ENCODE measurements at places on chromosomes 13 and 19.

DNA sequence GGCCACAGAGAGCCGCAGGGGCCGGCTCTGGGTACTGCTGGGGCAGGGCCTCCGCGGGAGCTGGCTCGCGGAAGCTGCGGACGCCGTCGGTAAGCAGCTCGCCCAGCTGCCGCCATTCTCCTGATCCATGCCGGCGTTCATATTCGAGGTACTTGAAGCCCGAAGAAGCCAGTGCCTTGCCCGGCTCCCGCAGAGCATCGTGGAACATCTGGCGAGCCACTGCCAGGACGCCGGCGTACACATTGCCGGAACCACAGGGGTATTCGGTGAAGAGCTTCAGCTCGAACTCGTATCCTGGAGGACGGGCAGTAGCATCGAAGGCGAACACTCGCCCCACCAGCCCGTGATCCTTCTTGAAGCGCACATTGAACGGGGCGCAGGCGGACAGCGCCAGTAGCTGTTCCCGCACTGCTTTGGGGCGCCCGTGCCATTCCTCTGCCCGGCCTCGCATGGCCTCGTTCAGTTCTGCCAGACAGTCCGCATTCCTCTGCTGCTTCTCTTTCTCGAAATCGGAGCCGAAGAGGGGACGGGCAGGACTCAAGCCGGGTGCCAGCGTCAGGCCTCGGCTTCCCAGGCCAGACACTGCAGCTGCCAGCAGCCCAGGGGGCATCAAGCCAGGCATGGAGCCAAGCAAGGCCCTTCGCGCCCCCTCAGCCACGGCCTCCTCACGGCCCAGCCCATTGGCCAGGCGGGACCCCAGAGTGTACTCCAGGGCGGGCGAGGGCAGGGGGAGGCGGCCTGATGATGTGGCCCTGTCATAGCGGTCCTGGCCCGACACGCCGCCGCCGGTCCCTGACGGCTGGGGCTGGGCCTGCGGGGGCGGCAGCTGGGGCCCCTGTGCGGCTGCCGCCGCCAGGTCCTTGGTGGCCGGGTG lies 1.0 kb downstream of the IRF2BP1 start:
- DNase-seq: peak; percentile 18

DNA sequence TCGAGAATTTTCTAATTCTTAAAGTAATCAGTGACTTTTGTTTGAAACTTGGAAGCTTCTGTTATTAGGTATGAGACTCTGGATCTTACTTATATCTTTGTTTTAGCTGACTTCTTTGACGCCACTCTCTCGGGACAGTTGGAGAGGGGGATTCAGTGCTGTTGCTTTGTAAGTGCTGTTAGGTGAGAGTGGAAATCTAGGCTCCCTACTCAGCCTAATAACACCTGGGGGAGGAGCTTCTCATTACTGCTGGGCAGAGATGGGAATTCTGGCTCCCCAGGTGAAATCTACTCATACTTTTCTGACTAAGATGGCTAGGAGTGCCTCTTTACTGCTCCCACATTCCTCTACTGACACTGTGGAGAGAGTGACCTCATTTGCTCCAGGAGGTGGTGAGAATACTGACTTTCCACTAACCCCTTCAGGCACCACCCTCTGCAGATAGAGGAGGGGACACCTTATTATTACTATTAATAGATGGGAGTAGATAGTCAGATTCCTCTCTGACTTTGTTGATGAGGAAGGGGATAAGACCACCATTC lies 324.9 kb upstream of the SPRY2 start:
- no peak for DNase-seq

DNA sequence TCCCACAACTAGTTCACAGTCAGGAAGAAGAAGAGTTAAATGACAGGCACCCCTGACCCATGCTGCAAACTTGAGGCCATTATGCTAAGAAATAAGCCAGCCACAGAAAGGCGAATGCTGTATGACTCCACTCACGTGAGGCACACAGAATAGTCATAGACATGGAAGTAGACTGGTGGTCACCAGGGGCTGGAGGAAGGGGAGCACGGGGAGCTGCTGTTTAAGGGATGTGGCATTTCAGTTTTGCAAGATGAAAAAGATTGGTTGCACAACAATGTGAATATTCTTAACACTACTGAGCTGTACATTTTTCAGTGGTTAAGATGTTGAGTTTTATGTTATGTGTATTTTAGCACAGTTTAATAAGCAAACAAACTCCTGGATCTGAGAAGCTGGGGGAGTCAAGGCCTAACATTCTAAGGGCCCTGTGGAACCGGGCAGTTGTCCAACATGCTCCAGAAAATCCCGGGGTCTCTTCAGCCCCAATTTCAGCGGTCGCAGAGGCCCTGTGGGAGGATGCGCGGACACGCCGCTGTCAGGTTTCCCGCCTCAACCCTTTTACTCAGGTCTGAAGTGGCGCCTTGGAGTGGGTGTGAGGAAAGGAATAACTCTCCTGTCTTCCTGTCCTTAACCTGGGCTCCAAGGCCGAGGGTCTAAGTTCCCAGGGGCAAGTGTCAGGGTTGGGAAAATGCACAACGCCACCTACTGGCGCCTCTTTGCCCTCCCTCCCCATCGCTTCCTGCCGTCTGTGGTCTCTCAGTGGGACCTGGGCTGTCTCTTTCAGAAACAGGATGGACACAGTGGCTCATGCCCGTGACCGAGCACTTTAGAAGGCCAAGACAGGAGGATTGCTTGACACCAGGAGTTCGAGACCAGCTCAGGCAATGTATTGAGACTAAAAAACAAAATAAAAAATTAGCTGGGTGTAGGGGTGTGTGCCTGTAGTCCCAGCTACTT lies 4.4 kb upstream of the TMEM272 start:
- no peak for DNase-seq

DNA sequence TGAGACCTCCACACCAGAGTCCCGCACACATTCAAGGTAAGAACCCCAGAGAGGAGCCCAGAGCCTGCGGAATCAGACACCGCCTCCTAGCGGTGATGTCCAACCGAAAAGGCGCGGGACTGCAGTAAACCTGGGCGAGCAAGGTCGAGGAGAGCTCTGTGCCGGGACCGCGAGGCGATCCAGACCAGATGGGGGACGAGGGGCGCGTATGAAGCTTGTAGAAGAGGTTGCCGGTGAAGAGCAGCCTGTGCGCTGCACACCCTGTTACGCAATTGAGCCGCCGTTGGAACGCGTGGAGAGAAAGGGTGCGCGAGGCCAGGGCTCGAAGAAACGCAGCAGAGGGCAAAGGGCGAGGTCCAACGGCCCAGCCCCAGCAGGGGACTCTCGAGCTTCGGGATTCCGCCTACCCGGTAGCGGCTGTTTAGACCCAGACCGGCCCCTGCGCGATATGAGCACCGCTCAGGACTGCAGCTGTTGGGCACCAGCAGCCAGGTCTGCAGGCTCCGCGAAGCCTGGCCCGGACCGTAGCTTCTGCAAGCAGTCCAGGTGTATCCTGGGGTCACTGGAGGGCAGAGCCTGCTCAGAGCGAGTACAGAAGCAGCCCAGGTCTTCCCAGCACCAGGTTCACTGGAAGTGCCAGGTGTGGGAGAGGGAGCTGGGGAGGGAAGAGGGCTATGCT lies 65.9 kb upstream of the ZNF599 start:
- DNase-seq: no peak

- no peak for DNase-seq
Measured at GRCh38 chr13:26168835-26169234, 53.3 kb downstream of the RNF6 start.

GRCh38 chr19:10583036-10583776 lies 3.9 kb downstream of the AP1M2 start:
- no peak for DNase-seq

GRCh38 chr13:101655435-101655834 lies 203.0 kb downstream of the ITGBL1 start:
- no peak for DNase-seq

DNA sequence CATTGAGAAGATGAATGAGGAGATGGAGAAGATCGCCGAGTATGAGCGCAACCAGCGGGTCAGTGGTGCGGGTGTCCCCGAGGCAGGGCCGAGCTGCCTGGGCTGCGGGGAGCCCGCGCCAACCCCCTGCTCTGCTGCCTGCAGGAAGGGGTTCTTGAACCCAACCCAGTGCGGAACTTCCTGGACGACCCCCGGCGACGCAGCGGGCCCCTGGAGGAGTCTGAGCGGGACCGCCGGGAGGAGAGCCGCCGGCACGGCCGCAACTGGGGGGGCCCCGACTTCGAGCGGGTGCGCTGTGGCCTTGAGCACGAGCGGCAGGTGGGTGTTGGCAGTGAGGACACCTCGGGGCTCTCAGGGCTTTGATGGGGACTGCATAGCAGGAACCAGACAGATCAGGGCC lies 8.3 kb downstream of the CCDC9 start:
- no peak for DNase-seq

DNA sequence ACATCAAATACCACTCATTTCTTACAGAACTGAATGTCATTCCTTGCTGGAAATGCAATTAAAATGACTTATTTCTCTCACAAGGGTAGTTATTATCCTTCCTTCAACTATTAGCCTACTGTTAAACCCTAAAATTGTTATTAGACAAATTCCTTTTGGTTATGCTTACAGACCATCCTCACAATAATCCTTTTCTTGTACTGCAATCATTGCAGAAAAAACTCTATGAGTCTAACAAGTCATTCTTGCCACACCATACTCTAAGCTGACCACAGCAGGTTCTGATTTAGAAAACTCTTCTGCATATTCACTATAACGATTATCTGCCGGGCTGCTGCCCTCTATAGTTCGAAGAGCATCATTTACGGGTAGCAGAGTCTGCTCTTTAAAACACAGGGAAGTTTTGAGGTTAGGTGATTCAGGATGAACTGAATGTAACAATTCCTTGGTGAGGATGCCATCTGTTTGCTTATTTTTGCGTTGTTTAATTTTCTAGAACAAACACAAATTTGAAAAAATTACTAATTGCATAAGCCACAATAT lies 38.2 kb downstream of the MTMR6 start:
- DNase-seq: no peak

GRCh38 chr19:29966588-29967249 lies 24.7 kb downstream of the URI1 start:
- no peak for DNase-seq

DNA sequence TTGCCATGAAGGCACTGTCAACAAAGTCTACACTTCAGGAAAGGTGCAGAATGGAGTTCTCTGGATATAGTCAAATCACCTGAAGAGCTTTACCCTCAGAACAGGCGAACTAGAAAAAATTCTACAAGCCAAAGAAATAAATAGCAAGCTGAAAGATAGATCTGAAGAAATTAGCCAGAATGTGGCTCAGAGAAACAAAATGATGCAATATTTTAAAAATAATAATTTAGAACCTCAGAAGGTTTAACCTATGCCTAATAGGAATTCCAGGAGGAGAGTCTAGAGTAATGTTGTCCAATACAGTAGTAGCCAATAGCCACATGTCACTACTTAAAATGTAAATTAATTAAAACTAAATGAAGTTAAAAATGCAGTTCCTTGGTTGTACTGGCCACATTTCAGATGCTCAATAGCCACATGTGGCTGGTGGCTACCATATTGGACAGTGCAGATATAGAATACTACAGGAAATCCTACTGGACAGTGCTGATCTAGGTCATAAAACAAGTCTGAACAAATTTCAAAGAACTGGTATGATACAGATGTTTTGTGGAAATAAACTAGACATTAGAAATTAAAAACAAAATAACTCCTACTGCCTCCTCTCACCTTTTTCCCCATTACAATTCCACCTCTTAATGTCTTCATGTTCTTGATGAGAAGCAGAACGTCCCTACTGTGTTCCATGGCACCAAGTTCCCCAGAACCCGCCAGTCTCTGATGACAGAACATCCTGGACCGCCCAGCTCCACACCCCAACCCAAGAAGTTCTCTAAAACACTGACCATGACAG lies 679 bp upstream of the CDADC1 start:
- DNase-seq: no peak

DNA sequence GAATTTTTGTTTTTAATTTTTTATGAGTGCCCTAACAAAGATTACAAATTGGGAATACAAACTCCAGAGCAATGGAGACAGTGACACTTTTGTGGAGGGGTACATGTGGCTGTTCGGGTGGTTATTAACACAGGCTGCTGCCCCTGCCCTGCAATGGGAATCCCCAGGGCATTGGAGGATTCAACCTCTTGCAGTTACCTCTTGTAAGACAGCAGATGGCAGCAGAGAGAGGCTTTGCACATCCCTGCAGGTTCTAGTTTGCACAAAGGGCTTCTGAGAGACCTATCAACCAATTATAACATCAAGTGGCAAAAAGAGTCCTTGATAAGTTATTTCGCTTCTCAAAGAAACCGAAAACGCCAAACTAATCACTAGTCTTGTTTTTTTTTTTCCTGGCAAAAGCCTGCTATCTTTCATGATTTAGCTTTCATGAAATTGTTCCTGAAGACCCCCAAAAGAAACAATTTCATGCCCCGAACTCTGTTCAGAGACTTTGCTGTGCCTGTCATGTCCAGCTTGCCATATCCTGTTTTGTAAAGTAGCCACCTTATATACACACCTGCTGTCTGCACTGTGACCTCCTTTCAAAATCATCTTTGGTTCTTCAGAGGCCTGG lies 10.4 kb downstream of the GJB2 start:
- peak; percentile 47 for DNase-seq

DNA sequence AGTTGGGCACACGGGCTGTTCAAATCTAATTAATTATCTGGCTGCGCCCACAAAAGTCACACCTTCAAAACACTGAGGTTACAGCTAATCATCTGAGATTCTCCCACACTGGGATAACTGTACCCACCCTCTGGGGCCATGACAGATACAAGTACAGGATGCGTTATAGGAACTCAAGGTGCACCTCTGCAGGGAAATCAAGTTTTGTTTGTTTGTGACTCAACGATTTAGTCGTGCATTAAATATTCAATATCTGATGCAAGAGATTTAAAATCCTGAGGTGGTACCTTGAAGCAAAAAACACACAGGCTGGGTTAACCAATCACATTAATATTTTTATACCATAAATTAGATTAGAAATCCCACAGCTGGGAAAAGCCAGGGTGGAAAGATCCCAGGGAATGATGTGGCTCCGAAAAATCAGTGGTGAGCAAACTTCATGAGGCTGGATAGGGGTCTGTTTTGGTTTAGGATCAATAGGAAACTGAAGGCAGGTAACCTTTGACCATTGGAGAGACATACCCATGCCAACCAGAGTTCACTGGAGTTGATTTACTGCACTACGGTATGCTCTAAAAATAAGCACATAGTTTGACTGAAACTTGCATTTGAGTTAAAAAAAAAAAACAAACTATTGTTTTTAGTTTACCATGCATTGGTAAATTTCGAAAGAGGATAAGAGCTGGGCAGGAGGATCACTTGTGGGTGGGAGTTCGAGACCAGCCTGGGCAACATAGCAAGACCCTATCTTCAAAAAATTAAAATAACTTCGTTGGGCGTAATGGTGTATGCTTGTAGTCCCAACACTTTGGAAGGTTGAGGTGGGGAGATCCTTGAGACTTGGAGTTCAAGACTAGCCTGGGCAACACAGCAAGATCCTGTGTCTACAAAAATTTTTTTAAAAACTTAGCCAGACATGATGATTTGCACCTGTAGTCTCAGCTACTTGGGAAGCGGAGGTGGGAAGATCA lies 23.9 kb upstream of the CEBPG start:
- no peak for DNase-seq

- DNase-seq: no peak
Measured at GRCh38 chr13:44112700-44113329, 233.1 kb downstream of the LACC1 start.

GRCh38 chr13:97425590-97425989 lies 8.4 kb upstream of the RAP2A start:
- DNase-seq: no peak

- DNase-seq: no peak
Measured at GRCh38 chr19:49497047-49497788, 984 bp downstream of the RPS11 start.

- no peak for DNase-seq
Measured at GRCh38 chr19:49855277-49855675, 4.3 kb downstream of the PTOV1 start.
